ENCODE measurements at places on chromosomes 7 and 10. TPM values are rescaled to one million over a fixed set of nuclear protein-coding genes. Genes with fewer than 3 reads are reported as not detected.

Gene RADIL
- polyA plus RNA-seq = 2.3 TPM

- DNase-seq = no peak
These were observed 130.4 kb upstream of the GHITM start for GRCh38 chr10:84008878-84009277.

DNA sequence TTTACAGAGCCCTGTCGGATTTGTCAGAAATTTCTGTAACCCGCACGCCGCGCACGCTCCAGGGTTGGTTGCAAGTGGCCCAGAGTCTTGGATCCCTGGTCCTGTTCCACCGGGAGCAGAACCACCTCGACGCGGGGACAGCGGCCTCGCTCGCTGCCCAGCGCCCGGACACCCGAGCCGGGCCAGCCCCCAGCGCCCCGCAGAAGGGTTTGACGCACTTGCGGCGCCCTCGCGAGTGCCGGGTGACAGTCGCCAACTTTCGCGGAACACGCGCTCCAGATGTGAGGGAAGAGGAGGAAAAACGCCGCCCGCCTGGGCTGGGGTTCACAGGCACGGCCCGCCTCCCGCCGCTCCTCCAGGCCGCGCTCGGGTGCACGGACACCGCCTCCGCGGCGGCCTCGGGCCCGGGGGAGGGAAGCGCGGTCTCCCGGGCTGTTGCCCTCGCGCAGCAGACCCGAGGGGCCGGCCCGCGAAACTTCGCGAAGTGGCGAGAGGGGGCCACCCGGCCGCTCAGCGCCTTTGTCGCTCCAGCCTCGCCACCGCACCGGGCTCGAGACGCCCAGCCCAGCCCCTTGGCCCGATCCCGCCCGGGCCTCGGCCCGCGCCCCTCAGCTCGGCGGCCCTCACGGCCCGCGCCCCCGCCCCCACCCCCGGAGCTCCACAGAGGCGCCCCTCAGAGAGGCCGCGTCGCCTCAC is 514 bp downstream of the RNF216 start:
- peak; percentile 31 for DNase-seq

DNA sequence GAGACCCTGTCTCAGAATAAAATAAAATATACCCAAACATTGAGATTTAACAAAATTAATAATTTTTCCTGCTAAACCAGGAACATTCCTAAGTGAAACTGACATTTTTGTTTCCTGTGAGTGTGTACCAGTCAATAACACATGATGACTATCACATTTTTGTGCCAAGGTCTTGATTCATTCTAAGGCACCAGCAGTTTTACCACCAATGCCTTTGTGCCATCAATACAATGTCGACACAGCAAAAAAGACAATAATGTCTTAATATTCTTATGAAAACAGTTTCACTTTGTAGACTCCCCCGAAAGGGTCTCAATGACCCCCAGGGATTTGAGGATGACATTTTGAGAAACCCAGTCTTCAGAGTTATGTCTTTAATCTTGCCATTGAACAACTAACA is 7.2 kb upstream of the CADPS2 start:
- DNase-seq = no peak

GRCh38 chr7:129163875-129164544 is 19.5 kb downstream of the TSPAN33 start:
- peak; percentile 62 for DNase-seq

DNA sequence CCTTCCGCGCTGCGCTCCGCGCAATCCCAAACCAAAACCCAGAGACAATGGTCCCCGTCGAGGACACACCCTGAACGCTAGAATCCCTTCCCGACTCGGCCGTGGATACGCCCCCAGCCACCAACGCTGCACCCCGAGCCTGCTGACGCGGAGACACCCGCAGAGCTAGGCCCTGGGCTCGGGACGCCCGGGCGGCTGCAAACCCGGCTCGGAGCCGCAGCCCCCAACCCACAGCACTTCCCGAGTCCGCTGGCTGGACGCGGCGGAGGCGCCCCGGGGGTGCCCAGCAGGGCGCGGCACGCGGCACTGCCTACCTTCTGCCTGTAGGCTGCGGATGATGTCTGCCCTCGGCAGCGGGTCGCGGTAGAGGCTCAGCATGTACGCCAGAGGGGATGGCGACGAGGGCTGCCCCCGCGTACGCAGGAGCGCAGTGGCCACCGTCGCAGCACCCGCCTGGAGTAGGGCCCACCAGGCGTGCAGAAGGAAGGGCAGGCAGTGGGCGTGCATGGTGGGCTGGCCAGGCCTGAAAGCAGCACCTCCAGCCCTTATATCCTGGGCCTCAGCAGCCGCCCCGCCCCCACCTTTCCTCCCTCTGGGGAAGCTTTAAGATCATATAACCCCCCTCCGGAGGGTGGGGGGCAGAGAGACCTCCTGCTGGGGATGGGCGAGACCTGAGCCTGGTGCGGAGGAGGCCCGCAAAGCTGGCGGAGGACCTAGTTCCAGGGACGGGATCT is at the start of gene NODAL:
Gene NODAL (minus strand): TSS at position 521 of the 734 bp plus-strand sequence. CDS start 14 bp downstream, at position 507.
- DNase-seq = no peak

DNA sequence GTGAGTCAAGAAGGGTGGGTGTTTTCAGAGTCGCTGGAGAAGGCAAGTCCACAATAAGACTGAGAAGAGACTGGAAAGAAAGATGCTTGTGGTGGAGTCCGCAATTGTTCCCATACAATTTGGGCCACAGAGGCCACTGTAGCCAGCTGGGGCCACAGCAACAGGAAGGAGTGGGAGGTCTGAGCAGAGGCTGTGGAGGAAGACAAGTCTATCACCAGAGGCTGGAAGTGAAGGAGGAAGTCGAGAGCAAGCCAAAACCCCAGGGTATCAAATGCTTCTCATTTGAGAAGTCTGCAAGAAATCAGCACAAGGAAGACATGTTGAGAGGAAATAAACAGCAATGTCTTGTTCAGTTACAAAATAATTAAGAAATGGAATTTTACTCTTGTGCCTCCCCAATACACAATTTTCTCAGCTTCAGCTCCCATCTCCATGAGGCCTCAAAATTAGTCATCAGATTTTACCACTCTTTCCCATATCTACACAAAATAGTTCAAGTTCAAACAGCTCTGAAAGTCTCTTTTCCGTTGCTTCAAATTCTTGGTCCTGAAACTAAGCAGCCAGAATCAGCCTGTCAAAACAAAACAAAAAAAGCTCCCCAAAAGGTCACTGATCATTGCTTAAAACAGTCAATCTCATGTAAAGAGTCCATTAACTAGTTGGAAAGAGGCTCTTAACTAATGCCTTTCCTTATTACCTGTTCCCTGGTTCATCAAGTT is 31.6 kb downstream of the SLC16A12 start:
- no peak for DNase-seq

GRCh38 chr10:52703451-52703850 is 69.1 kb downstream of the MBL2 start:
- no peak for DNase-seq

- no peak for DNase-seq
These were observed 297.6 kb downstream of the ARHGAP12 start for GRCh38 chr10:31630861-31631567.

DNA sequence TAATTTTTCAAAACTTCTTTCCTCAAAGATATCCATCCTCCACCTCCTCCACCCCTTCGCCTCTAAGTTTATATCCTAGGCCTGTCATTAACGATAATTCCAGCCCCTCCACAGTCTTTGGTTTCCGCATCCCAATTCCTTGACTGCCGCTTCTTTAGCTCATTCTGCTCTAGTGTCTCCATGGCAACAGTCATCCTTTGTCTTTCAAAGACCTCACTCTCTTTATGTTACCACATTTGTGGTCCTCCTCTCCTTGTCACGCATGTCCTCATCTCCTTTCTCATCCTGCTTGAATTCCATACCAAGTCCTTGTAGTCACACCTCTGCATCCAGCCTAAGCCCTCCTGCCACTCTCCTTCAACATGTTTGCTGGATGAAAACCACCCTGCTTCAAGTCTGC is 511.2 kb upstream of the KLF6 start:
- no peak for DNase-seq

- DNase-seq = no peak
These were observed 292.9 kb downstream of the BMPER start for GRCh38 chr7:34198231-34198641.

DNA sequence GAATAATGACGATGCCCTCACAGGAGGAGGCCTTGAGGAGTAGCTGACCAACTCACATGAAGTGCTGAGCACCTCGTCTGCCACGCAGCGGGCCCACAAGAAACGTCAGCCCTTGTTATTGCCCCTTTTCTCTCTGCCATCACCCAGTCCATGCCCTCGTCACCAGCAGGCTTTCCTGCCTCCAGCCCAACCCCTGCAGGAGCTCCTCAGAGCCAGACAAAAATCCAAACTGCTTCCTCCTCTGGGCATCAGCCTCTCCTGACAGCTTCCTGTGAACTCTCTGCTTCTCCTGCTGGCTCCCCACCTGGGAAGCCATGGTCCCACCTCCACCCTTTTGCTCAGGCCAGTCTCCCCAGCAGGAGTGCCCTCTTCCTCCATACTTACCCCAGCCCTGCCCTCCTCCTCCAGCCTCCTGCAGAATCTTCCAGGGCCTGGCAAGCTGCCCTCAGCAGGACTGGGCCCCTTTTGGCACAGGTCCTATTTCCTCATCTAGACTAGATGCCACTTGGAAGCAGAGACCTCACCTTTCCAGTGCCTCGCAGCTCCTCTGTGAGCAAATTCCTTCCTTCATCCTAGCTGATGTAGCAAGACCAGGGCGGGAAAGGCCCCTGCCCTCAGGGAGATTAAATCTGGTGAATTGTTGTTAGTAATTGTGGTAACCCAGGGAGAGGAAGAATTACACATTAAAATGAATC is 115.1 kb downstream of the C10orf105 start:
- no peak for DNase-seq

DNA sequence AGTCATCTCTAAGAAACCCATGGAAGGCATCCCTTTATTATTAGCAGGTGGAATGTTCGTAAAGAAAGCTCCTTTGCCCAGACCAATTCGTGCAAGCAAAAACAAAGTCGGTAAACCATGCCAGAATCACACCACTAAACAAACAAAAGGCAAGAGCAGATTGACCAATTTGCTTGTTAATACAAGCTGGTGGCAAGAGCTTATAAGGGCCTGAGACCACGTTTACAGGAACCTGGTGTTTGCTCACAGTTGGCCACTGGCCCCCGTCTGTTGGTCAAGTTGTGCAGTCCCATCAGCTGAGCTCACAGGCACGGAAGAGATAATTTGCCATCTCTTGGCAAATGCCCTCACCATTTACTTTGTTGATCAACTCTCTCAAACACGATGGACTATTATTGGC is 342.2 kb upstream of the MKI67 start:
- no peak for DNase-seq
